ENCODE measurements at places on chromosomes 4 and X. TPM values are rescaled to one million over a fixed set of nuclear protein-coding genes. Genes with fewer than 3 reads are reported as not detected.

DNA sequence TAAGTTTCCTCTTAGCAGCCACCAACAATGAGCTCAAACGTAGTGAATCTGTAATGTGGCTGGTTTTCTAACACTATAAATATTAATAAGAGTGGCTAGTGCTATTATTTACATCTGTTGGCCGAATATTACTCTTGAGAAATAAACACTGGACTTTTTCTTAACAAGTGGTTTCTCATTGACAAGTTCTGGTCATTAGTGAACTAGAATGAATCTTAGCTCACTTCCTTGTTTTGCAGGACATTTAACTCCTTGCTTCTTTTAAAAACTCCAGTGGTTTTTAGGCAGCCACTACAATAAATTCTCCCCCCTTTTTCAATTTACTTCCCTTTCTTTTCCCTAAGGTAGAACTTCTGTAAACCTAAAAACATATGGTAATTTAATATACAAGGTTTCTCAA is 177.2 kb downstream of the ARAP2 start:
- no peak for DNase-seq

GRCh38 chr4:55411621-55412020 is 15.9 kb downstream of the TMEM165 start:
- no peak for DNase-seq

- DNase-seq = no peak
Observed at GRCh38 chrX:17377091-17377717, 2.2 kb downstream of the NHS start.

- no peak for DNase-seq
Observed at GRCh38 chrX:23883737-23884354, 23.9 kb downstream of the APOO start.

GRCh38 chr4:5635826-5636195 is 72.5 kb downstream of the EVC2 start:
- DNase-seq = no peak

GRCh38 chr4:52957220-52957686 is 95.1 kb downstream of the RASL11B start:
- DNase-seq = no peak

GRCh38 chrX:18789916-18790315 is 82.5 kb downstream of the PPEF1 start:
- DNase-seq = no peak

DNA sequence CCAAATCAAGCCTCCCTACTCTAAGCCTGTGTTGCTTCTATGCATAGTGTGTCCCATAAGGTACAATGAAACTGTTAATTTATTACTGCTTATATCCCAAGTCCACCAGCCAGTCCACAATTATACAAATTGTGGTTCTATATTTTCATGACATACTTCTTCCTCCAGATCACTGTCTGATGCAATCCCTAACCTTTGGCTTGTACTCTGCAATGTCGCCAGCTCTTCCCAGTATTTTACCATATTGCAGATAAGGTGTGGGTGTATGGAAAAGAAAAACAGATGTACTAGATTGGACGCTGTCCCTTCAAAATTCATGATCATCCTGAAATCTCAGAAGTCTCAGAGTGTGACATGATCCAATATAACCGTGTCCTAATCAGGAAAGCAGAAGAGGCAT is 286.2 kb downstream of the GASK1B start:
- DNase-seq = no peak

DNA sequence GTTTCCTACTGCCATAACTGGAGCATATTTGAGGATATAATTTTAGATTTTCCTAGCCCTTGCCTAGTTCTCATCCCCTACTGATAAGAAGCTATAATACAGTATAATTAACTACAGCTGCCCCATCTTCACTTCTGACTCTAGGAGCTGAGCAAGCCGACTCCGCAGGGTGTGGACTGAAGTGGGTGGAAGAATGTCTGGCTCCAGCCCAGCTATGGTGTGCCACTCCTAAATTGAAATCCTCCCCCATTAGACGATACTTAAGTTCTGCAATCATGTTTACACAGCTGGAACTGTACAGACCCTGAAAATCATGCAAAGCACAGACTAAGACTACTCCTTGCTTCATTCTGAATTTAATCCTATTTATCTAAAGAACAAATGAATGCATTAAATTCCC is 93.1 kb downstream of the PCDH19 start:
- no peak for DNase-seq

- peak; percentile 41 for DNase-seq
Observed at GRCh38 chrX:133985164-133985966, at the start of gene GPC3. GPC3 (minus strand) TSS chrX:133985594.

GRCh38 chrX:102624105-102624504 is 24.8 kb downstream of the ARMCX5 start:
- DNase-seq = no peak

- DNase-seq = no peak
Observed at GRCh38 chrX:120474085-120474484, 5.0 kb upstream of the LAMP2 start.

DNA sequence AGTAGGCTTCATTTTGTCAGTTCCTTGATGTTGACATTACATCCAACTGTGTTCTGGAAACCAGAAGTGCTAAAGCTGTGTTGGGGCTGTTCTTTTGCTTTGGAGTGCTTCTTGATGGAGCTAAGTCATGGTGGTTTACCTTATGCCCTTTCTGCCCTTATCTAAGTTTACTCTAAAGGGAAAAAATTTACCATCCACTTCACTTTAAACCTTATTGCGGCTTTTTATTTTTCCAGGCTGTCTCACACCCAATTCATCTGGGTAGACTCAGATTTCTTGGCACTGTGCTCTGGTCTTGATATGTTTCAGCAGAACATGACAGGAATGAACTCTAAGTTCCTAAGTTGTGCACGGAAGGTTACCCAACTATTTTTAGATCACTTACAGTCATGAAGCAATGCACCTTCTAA is 104.7 kb upstream of the TTC29 start:
- DNase-seq = no peak

DNA sequence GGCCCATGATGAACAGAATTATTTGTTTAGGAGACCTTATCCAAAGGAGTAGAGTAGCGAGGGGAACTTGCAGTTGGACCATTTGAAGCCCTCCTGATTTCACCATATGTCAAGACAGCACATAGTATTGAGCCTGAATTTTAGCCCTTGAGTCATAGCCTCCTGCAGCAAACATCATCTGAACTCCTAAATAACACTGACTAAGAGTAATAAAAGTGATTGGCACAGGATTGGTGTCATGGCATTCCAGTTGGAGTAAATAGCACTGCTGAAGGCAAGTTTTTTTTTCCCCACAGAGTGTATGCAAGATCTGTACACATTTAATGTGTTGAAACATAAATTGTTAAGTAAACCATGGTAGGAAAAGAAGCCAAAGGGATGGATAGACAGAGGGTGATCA is 89.0 kb downstream of the COMMD8 start:
- no peak for DNase-seq

The MAGED2 gene
- 50.4 TPM for total RNA-seq

The TCEAL9 gene
- total RNA-seq = 0.84 TPM

The AFM gene
- not detected for total RNA-seq

The CPLX1 gene
- total RNA-seq = 0.39 TPM

The PCDH18 gene
- total RNA-seq = not detected
